Right lung (tissue), 10 donors: ENCODE measurements at places on chromosomes 5 and 9. TPM values are rescaled to one million over a fixed set of nuclear protein-coding genes. Genes with fewer than 3 reads are reported as not detected.

TAF1L gene
- 0.09 TPM for polyA plus RNA-seq

NMRK1 gene
- polyA plus RNA-seq: 41.6 TPM

- DNase-seq: no peak
These were observed 31.1 kb upstream of the IQGAP2 start for GRCh38 chr5:76371960-76372322.

GRCh38 chr5:133741818-133742355, 129.5 kb upstream of the FSTL4 start:
- no peak for DNase-seq

- no peak for DNase-seq
These were observed 84.6 kb upstream of the SMIM15 start for GRCh38 chr5:61246768-61247307.

DNA sequence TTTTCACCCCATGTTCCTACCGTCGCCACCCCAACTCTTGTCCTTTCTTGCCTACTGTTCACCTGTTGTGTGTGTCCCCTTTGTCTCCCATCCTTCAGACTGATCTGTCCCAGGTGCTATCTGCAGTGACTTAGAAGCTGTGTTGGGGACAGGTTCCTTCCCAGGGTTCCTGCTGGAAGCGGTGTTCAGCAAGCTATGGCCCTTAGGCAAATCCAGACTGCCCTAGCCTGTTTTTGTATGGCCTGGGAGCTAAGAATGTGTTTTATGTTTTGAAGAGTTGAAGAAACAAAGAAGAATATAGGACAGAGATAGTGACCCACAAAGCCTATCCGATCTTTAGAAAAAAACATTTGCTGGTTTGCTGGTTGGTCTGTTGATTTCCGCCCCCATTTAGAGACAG, 236.4 kb downstream of the GOLPH3 start:
- no peak for DNase-seq
